Activated T-helper 9 cell treated with anti-CD3 and anti-CD28 coated beads, Interleukin-2, amount 50 U/mL, for 16 hours (primary cell): ENCODE measurements at places on chromosomes 3 and 15.

- no peak for DNase-seq
Measured at GRCh38 chr15:85314633-85315032, 65.8 kb upstream of the AKAP13 start.

GRCh38 chr3:41053220-41053619, 146.1 kb upstream of the CTNNB1 start:
- no peak for DNase-seq

- DNase-seq: no peak
Measured at GRCh38 chr3:62653796-62654195, 221.4 kb downstream of the CADPS start.

DNA sequence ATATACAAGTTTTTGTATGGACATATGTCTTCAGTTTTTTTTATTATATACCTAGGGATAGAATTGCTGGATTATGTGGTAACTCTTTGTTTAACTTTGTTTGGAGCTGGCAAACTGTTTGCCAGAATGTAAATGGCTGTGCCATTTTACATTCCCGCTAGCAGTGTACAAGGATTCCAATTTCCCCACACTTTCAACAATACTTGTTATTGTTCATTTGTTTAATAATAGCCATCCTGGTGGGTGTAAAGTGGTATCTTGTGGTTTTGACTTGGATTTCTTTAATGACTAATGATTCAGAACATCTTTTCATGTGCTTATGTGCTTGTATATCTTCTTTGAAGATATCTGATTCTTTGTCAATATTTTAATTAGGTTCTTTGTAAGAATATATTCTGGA, 64.4 kb downstream of the ZNF609 start:
- no peak for DNase-seq

GRCh38 chr15:68335655-68336054, 58.1 kb downstream of the FEM1B start:
- no peak for DNase-seq

GRCh38 chr3:129690406-129690805, 83.9 kb upstream of the PLXND1 start:
- DNase-seq: no peak

GRCh38 chr15:79339588-79340314, 28.8 kb downstream of the TMED3 start:
- no peak for DNase-seq

DNA sequence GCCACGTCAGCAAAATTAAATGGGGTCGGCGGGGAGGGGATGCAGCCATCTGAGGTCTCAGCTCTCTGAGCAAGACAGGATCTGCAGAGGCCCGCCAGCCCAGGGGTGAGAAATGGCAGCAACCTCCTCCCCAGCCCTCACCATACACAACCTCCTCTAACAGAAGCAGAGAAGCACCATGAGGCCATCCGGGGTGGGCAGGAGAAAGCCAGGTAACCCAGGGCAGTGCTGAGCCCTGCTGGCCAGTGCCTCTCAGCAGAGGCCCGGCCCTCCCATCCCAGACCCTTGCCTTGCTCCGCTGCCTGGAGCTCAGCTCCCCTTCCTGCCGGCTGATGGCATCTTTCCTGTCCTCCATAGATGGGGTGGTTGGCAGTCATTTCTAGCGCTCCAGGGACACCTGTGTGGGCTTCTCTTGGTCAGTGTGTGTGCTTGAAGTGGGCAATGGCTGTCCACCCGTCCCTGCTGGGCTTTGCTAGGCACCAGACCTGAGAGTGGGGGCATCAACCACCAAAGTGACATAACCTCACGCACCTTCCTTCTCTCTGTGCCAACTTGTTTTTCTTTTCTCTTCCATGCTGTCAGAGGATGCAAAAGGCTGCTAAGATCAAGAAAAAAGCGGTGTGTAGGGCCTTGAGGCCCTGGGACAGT, 175.8 kb downstream of the NSMCE3 start:
- no peak for DNase-seq

DNA sequence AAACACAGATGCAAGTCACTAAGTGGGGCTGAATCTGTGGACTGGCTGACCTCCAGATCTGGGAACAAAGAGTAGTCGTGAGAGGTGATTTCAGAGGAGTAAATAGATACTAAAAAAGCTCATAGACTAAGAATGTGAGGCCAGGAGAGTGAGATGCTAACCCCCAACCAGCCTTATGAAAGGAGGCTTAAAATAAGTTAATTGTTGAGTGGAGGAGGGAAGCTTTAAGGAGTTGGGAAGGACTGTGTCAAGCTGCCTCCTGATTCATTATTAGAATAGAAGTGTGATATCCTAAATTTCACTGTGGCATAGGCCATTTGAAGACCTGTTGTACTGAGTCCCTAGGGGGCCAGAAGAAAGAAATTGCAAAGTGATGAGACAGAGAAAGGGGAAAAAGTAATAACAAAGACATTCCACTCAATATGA, 107.6 kb downstream of the RBPMS2 start:
- no peak for DNase-seq

DNA sequence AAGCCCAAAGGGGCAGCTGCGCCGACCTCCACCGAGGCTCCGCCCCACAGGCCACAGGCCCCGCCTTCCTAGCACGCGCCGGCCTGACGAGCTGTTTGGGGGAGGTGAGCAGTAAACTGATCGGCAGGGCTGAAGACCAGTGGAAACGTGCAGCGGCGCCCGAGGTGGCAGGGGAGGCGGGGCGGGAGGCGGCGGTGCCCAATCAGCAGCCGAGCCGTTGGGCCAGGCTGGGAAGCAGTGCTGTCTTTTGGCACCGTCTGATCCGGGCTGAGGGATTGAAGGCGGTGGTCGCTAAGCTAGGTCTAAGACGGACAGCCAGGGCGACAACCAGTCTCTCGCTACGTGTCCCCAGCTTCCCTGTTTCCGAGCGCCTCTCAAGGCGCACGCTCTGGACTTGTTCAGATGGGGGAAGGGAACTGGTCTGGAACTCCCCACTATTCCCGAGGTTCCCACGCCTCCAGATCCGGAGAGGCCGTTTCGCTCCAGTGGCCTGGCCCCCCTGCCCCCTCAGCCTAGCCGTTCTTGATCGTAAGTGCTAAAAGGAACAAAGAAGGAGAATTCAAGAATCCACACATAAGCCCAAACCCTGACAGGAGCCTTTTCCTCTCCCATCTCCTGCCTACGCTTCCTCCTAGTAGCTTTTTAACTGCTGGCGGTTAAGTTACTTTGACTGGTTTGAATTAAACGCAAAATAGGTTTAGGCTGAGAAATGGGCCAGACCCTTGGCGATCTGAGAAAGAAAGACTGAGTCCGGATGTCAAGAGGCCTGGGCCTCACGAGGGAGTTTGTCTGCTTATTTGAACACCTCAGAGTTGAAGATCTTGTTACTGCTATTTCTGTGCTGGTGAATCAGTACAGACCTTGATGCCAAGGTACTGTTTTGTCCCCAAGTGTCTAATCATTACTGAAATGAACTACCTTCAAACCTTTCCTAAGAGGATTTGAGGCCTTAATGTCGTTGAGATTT, at the start of gene FMN1:
TSS of gene FMN1 (minus strand) at position 11 of the 967 bp plus-strand sequence. CDS start 39,800 bp downstream, outside the sequence.
- peak; percentile 85 for DNase-seq

- no peak for DNase-seq
Measured at GRCh38 chr3:99901200-99901926, 83.7 kb downstream of the CMSS1 start.

- DNase-seq: peak; percentile 17
Measured at GRCh38 chr3:110314512-110315114, 757.0 kb upstream of the NECTIN3 start.

- no peak for DNase-seq
Measured at GRCh38 chr3:154168998-154169795, 48.0 kb downstream of the ARHGEF26 start.

DNA sequence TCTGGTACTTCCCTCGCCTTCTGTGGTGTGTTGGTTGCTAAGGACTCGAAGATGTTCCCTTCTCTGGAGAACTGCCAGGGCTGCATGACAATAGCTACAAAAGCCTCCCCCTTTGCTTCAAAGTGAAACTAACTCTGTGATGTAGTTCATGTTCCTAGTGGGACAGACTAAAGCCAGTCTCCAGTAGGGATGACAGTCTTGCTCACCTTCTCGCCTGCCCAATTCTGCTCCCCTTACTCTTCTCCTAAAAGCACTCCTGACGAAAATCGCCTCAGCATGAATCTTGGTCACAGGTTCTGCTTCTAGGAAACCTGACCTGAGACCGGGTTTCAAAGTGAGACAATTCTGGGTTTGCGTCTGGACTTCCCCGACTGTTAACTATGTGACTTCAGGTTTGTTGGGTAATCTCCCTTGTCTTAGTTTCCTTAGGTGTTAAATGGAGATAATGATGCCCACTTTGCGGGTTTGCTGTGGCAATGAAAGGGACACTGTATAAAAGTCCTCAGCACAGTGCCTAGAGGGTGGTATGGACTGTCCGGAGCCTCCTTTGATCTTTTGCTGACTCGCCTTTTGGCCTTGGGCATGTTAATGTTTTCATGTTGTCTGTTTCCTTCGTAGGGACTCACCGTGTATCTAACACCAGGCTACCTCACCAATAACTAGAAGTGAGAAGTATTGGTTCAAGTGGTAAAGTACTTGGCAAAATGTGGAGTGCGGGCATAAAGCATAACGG, 24.9 kb upstream of the THRB start:
- DNase-seq: no peak

- DNase-seq: no peak
Measured at GRCh38 chr3:13141991-13142412, 68.8 kb upstream of the IQSEC1 start.

GRCh38 chr15:65077981-65078352, 1.4 kb downstream of the KBTBD13 start:
- peak; percentile 28 for DNase-seq

GRCh38 chr15:70566047-70566835, 197.1 kb downstream of the UACA start:
- no peak for DNase-seq

DNA sequence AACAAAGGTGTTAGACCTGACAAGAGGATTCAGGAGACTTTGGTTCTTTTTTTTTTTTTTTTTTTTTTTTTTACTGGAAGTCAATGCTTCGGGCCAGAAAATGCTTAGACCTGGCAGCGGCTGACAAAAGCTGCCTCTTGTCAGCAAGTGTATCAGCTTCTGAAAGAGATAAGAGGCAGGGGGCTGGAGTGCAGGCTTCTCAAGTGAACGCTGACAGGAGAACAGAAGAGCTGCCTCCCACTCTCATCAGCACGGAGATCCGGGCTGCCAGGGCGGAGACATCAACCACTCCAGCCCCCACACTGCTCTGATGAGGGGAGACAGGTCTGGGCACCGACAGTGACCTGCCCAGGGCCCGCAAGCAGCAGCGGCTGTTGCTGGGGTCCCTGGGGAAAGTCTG, 9.4 kb upstream of the SCN5A start:
- no peak for DNase-seq

DNA sequence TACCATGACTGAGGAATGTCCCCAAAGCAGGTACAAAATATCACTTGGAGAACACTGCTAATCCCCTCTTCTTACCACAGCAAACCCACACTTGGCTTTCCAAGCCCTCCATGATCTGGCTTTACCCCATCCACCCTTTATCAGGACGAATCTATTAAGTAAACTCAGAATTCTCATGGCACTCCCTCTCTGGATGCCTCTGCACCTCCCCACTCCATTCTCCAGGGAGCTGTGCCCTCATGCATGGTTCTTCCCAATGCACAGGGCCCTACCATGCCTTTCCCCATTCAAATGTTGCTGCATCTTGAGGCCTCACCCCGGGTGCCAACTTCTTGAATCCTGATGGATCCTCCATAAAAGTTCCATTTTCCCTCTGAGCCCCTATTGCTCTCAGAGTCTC, 2.3 kb downstream of the LYZL4 start:
- no peak for DNase-seq

DNA sequence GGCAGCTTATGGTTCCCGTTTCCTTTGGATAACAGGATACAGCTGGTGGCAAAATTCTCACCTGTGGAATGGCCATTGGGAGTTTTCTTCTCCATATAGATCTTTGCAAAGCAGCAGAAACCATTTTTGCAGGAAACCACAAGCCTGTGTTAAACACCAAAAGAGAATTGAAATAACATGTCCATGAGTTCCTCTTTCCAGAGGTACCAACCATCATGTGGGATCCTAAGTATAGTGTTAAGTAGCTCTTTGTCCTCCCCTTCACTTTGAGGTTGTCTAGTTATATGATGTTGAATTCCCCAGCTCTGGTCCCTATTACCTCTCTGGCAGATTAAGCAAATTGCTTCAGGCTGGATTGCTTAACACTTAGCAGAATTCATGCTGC, 94.9 kb downstream of the AKAP13 start:
- DNase-seq: no peak

DNA sequence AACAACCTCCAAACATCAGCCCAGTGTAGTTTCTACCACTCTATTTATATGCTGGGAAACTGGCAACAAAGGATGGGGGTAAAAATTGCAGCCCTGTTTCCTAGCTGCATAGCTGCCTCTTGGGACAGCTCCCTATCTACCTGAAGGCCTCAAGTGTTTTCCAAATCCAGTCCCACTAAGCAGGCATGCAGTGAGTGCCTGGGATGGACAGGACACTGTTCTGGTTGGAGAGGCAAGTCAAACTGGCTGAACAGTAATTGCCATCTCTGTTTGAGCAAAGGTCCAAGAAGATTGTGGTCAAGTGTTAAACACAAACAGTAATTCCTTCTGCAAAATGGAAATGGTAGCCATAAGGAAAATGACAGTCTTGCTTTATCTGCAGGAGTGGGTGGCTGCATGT, 125.4 kb downstream of the FMN1 start:
- DNase-seq: no peak

- DNase-seq: no peak
Measured at GRCh38 chr3:16142350-16143025, 32.0 kb upstream of the GALNT15 start.

DNA sequence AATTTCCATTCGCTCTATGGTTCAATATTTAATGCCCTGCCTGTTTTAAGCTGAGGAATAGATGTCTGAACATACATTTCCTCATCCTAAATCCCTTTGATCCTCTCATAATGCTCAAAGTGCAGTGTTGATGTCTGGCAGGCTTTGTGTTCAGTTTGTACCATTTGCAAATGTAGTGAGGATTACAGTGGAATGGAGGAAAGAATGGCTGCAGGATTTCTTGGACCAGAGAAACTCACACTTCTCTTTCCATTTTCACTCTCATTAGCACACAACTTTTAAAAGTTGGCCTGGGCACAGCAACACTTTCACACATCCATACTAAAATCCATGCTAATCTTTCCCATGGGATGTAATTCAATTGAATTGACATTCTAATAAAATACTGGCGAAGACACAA, 28.6 kb upstream of the THRB start:
- no peak for DNase-seq

DNA sequence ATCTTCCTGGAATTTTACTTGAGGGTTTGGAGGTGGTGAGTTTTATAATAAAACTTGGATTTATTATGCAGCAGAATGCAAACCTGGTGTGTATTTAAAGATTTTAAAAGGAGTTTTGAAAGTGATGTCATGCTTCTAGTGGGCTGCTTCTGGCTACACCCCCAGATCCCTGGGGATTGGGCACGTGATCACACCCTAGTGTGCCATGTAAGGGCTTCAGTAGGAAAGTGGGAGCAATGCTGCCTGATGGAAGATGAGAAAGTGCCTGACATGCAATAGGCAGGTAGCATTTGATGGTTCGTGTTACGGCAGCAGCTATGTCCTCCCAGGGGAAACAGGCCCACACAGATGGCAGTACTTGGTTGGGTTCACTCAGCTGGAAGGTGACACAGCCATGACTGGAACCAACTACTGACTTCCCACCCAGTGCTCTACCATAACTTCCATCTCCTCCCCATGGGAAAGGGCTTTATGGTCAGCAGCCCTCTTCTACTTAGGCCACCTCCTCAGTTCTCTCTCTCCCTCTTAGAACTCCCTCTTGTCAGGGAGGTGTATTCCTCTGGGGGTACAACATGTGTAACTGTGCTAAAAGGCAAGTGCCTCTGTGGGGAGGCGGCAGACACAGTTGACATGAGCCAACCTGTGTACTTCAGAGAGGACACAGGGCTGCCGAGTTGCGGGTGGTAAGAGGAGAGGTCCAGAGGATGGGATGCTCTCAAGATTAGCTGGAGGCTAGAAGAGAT, 5.6 kb downstream of the ITPKA start:
- DNase-seq: no peak
